ENCODE measurements at places on chromosomes 4 and X.

GRCh38 chr4:168853770-168854169 is 156.3 kb downstream of the CBR4 start:
- DNase-seq, result no peak

- DNase-seq, result no peak
Measured at GRCh38 chr4:141339966-141340365, 119.3 kb downstream of the ZNF330 start.

DNA sequence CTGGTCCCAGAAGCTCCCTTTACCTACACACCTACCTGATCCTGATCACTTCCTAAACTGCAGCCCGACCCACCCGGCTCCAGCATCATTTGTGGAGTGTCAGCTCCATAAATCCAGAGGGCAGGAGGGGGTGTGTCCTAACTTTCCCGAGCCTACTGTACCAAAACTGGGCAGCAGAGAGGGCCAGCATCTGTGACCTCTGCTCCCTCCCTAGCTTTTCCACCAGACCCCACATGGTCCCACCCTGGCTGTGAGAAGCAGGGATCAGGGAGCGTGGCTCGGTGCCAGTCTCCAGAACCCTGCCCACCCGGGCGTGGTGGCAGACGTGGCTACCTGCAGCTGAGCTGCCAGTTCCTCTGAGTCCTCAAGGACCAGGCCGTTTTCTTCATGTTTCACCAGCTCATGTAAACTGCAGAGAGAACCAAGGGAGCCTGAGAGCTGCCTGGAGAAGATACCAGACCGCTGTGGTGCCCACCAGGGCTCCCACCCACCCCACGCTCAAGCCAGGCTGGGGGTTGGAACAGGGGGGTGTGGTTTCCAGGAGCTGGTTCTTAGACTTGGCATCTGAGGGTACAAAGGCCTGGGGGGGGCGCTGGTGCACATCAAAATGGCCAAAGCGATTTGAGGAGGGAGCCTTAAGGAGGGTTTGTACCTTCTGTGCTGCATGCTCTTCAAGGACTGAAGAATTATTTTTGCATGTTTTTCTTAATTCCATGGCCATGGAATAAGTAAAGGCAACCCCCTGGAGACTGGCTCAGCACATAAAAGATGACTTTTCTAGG is 76.7 kb upstream of the DRD5 start:
- no peak for DNase-seq

- no peak for DNase-seq
Measured at GRCh38 chrX:70174754-70175153, 2.5 kb upstream of the DGAT2L6 start.

- DNase-seq, result no peak
Measured at GRCh38 chr4:168415911-168416310, 64.4 kb downstream of the DDX60L start.

DNA sequence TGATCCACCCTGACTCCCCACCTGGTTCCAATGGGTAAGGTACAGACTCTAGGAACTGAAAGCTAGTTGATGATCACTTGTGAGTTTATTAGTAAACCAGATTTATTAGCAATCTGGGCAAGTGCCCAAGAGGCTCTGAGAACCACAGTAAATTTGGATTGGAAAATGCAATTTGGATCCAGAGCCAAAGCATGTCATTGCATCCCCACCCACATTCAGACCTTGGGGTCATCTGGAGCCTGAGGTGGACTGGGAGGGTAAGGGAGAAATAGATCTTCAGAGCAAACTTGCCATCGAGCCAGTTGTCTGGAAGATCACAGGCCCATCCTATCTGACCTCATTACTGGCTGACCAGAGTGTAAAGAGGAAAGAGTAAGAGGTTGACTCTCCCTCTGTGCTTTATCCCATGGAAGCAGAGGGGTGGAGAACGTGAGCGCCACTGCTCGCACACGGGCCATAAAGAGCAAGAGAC is 78.7 kb upstream of the RASGEF1B start:
- no peak for DNase-seq

GRCh38 chrX:134603806-134604700 is 54.2 kb downstream of the PLAC1 start:
- no peak for DNase-seq

DNA sequence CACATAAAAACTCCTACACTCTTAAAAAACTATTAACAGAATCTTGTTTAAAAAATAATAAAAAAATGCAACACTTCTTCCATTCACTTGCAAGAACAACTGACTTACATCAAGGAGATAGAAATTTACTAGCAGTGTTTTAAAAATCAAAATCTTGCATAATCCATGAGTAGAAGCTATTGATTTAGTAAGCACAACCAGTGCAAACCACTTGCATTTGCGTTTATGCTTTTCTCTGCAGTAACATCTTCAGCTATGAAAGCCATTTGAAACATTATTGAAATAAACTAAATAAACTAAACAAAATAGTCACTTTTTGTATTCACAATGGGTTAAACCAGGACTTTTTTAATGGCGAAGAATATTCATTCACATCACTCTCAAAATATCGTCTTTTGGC is 389.2 kb upstream of the EMCN start:
- DNase-seq, result no peak

DNA sequence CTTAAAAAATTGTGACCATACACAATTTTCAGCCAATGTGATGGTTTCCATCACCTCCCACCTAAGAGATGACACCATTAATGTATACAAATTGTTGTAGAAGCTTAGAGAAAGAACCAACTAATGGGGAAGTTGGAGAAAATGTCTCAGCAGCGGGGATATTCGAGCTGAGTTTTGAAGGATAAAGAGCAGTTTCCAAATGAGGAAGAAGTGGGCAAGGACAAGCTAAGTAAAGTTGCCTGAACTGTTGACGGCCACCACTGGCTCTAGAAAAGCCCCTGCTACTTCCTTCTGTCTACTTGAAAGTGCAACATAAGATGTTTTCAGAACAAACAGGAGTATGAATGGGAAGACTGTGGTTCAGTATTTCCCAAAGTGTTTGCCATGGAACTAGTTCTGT is 92.0 kb downstream of the CHRNA9 start:
- no peak for DNase-seq

GRCh38 chrX:124548571-124548970 is 202.2 kb downstream of the SH2D1A start:
- DNase-seq, result no peak

- DNase-seq, result no peak
Measured at GRCh38 chr4:182600093-182600492, 317.1 kb downstream of the DCTD start.

GRCh38 chrX:140091125-140091886 is 126.0 kb upstream of the CXorf66 start:
- DNase-seq, result no peak

- no peak for DNase-seq
Measured at GRCh38 chr4:38210396-38211114, 250.4 kb downstream of the PTTG2 start.

DNA sequence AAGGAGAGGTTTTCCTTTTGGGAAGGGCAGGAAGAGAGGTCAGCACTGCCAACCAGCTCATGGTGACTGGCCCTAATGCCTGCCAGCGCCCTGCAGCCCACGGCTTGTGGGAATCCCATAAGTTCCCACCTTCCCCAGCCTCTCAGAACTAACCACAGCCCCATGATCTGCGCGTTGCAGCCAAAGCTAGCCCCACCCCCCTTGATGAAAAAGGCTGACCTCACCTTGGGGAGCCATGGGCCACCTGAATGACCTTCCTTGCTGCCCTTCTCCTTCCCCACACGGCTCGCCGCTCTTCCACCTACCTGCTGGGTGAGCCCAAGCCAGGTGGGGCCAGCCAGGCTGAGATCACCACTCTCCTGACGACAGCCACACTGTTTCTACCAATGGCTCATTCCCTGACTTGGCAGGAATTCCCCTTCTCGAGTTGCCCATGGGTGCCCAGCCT is 3.9 kb upstream of the ELF4 start:
- no peak for DNase-seq

DNA sequence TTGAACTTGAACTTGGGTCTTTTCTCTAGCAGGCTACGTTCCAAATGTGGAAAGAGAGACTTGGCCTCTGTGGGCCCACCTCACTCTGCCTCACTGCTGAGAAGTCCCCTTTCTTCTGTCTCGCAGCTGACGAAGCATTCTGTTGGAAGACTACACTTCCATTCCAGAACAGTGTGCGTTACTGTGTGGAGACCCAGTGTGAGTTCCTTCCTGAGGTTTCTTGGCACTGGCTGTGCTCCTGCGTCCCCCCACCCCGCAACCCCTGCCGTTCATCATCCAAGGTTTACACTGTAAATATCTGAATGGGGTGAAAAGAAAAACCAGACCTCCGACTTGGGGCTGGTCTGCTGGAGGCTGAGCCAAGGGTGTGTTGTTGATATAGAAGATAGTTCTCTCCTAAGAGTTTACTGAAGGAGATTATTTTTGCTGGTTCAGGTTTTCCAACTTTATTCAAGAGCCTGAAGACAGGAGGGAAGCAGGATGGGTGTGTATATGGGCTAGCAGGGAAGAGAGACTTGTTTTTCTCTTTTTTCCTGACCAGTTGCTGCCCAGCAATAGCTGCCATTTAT is 34.7 kb downstream of the NHSL2 start:
- DNase-seq, result no peak

GRCh38 chr4:175504318-175504717 is 307.7 kb downstream of the GPM6A start:
- DNase-seq, result no peak

DNA sequence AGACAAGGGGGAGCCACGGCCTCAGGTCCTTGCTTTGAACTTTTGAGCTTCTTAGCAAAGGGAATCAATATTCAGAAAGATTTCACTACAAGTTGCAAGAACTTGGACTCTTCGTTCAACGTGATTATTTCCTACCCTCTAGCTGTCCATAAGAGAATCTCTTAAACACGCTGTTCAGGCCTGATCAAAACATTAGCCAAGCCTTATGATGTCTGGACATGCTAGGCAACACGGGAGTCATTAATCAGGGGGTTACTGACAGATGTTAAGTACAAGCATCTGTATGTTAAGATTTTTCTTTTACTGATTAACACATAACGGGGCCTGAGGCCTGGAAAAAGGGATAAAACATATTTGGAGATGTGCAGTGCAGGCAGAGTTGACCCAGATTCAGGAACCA is 138.9 kb upstream of the IL1RAPL2 start:
- no peak for DNase-seq

- DNase-seq, result no peak
Measured at GRCh38 chr4:120664851-120665250, 257.7 kb downstream of the PRDM5 start.

- DNase-seq, result no peak
Measured at GRCh38 chr4:55158957-55159356, 33.6 kb upstream of the KDR start.

- no peak for DNase-seq
Measured at GRCh38 chrX:21831496-21831895, 7.9 kb upstream of the MBTPS2 start.

DNA sequence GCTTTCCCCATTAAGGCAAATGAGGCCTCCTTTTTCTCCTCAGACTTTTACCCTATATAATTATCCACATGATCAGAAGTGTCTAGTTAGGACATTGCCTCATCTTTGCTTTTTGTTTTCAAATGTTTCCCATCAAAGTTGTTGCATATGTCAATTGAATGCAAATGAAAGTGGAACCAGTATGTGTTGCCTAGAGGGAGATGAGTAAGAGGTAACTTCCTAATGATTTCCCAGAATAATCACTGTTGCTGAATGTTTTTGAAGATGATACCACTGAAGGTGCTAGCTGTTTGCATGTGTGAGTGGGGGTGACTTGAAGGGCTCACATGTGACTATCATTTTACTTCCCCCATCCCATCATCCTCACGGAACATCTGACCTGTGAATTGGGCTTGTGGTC is 33.9 kb downstream of the PAK3 start:
- DNase-seq, result no peak

GRCh38 chr4:175419236-175419718 is 392.8 kb downstream of the GPM6A start:
- DNase-seq, result no peak

- DNase-seq, result no peak
Measured at GRCh38 chr4:8766610-8767009, 105.0 kb downstream of the HMX1 start.

GRCh38 chrX:47530049-47530448 is 31.0 kb upstream of the ARAF start:
- no peak for DNase-seq
